Activated CD4-positive, alpha-beta T cell treated with anti-CD3 and anti-CD28 coated beads for 24 hours (primary cell): ENCODE measurements at places on chromosomes 2 and 18.

DNA sequence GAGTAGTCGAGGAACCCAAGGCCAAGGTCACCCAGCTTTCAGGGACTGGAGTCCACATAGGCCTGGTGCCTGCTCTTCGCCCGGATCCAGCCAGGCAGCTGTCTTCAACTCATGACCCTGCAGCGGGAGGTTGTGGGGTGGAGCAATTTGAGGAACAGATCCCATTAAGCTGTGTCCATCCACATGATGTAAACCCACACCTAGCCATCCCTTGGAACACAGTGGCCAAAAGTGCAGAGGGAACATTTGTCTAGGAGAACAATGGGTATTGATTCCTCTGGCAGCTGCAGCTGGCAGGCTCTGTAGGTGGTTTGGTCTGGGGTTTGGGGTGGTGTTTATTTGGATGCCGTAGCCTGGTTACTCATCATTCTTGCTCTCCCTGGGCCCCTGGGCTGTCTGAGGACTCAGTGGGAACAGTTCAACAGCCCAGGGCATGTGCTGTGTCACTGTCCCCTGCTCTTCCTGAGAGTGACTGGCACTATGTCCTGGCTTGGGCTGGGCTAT lies 99.4 kb downstream of the TFCP2L1 start:
- DNase-seq, result no peak

DNA sequence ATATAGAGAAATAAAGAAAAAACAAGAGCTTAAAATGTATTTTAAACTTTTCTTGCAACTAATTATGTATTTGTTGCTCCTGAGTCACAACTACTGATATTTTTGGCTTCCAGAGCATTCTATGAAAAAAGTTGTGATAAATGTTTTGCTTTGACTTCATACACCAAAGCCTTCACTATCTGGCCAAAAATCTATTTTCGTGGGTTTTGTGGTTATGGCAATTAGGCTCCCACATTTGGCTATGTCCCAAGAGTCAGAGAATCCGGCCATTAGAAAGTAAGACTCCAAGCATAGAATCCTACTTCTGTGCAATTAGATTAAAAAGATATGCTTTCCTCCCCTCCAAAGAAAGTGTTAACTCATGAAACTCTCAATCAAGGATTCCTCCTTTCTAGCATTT lies 1456.1 kb upstream of the ACVR2A start:
- DNase-seq, result no peak

- no peak for DNase-seq
Measured at GRCh38 chr2:10234409-10235094, 68.2 kb upstream of the HPCAL1 start.

DNA sequence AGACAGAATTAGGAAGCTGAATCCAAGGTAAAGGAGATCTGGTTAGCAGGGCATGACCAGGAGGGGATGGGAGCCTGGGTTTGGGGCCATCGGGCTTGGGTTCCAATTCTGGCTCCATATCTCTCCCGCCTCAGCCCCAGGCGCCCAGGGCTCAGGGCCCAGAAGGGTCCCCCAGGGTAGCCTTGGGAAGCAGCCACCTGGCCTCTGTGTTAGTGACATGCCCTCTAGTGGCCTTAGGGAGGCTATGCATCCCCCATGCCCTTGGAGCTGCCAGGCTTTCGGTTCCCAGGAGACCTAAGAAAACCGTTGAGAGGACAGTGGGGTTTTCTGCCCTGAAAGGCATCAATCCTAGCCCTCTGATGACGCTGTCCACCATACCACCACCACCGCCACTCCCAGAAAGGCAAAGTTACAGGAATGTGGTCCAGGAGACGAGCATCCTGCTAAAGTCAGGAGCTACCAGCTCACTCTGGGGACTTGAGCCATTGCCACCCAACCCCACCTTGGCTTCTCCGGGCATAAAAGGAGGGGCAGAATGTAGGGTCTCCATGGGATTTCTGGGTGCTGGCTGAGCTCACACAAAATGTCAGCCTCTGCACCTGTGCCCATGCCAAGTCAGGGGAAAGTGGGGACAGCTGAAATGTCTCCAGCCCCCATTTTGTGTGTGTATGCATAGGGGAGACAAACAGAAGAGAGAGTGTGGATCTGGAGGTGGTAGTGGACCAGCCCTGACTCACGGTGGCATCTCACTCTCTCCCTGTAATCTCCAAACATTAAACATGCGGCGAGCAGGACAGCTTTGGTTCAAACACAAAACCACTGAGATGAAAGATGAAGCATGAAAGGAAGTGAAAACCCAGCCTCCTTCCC lies 56.5 kb downstream of the EMX1 start:
- DNase-seq, result peak; percentile 8

GRCh38 chr18:63994783-63995399 lies 25.0 kb downstream of the SERPINB8 start:
- DNase-seq, result peak; percentile 18

- no peak for DNase-seq
Measured at GRCh38 chr2:86441392-86441881, 266 bp downstream of the KDM3A start.

GRCh38 chr2:236773206-236773605 lies 203.6 kb downstream of the ACKR3 start:
- no peak for DNase-seq

DNA sequence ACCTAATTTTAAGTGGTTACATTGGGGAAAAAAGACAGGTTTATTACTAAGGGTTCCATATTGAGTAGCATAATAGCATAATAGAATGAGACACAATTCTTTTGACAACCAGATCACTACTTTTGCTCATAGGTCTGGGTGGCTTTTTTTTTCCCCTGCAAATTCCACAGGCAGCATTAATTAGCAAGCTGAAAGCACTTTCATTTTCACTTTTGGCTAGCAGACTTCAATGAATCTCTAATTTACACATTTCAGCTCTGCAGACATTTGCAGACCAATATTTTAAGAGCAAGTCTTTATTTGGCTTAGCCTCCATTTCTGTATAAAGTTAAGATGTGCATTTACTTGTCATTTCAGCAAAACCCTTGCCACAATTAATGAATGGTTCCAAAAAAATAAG lies 185.5 kb downstream of the NOL4 start:
- DNase-seq, result no peak

- DNase-seq, result no peak
Measured at GRCh38 chr18:80034852-80035406, 695 bp downstream of the RBFA start.

- no peak for DNase-seq
Measured at GRCh38 chr2:157312866-157313486, 12.6 kb downstream of the ERMN start.

- DNase-seq, result no peak
Measured at GRCh38 chr2:219521066-219521880, 7.0 kb downstream of the ASIC4 start.

DNA sequence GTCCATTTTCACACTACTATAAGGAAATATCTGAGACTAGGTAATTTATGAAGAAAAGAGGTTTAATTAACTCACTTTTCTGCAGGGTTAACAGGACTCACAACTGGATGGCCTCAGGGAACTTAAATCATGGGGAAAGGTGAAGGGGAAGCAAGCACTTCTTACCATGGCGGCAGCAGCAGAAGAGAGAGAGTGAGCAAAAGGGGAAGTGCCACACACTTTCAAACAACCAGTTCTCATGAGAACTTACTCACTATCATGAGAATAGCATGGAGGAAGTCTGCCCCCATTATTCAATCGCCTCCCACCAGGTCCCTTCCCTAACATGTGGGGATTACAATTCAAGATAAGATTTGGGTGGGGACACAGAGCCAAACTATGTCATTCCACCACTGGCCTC lies 55.1 kb upstream of the NETO1 start:
- DNase-seq, result no peak

DNA sequence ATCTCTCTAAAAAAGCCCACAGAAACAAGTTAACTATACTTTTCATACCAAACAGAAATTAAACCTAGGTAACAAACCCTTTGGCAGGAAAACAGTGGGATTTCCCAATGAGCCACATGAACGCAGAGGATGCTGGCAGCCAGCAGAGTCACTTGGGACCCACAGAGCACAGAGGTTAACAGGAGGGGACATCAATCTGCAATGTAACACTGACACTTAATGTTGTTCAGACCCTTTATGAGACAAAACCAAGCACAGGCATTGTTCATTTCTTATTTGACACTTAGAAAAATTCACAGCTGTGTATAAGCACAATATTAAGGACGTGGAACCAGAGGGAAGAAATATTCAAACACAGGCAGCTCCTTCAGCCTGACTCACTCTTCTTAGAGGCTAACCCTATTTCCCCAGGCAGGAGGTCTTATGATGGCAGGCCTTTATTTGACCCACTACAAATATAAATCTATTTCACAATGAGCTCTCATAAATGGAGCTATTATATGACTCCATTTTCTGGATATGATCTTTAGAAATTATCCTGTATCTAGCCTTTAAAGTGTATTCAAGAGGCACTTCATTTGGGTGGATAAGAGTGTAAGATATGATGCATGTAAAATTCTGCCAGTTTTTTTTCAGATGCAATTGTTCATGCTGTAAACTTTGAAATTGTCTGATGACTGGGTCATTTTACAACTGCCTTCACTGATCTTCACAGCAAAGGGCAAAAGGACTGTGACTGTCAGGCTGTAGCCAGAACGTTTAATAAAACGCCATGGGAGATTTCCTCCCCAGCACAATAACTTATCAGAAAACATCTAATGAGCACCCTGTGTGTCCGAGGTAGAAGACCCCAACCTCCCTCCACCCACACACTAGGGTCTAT lies 132.8 kb upstream of the SATB2 start:
- DNase-seq, result no peak

GRCh38 chr2:175887776-175888175 lies 114.3 kb downstream of the LNPK start:
- no peak for DNase-seq

DNA sequence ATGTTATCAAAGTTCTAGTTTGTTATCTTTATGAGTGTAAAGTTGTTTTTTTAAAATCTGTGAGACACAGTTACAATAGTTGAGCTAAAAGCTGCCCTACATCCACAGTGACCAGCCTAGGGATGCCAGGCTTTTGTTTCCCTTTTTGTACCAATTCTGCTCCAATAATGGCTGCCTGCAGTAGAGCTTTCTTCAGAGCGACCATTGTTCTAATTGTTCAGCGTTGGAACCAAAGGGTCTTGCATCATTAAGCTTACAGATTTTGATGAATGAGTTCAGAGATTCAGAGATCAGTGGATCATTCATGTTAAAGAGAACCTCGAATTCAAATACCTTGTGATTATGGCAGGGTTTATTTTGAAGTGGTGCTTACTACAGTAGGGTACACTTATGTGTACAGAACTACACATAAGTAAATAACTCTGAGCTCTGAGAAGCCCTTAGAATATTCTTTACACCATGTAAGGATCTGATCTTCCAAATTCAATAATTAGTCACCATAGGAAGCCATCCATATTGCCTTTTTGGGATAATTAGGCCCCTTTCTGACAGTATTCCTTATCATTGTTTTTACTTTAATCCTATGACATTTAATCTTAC lies 157.9 kb downstream of the MYO1B start:
- no peak for DNase-seq

DNA sequence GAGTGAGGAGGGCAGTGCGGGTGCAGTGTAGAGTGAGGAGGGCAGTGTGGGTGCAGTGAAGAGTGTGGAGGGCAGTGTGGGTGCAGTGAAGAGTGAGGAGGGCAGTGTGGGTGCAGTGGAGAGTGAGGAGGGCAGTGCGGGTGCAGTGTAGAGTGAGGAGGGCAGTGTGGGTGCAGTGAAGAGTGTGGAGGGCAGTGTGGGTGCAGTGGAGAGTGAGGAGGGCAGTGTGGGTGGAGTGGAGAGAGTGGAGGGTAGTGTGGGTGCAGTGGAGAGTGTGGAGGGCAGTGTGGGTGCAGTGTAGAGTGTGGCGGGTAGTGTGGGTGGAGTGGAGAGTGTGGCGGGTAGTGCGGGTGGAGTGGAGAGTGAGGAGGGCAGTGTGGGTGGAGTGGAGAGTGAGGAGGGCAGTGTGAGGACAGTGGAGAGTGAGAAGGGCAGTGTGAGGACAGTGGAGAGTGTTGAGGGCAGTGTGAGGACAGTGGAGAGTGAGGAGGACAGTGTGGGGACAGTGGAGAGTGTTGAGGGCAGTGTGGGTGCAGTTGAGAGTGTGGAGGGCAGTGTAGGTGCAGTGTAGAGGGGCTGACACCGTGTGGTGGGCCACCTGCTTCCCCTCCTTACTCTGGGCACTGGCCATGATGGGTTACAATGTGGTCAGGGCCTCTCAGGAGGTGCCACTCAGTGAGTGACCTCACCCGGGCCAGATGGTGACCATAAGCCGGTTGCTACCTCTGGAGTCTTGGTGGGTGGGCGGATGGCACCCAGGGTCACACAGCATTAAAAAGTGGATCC lies 28.5 kb downstream of the INPP4A start:
- DNase-seq, result no peak

- DNase-seq, result no peak
Measured at GRCh38 chr2:119897736-119898395, 115.0 kb upstream of the EPB41L5 start.

DNA sequence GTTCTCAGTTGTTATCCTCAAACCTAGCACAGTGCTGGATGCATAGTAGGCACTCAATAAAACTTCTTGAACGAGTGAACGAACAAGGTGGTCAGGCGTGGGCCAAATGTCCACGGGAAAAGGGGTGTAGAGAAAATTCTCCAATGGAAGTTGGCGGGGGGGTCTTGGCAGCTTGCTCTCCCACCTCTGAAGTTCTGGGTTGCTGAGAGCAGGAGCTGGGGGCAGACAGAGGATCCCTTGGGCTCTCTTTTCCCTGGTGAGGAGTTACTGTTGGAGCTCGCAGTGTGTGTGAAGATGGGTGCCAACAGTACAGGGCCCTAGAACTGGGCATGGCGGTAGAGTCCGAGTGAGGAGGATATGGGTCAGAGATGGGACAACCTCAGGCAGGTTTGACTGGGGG lies 2.3 kb upstream of the CRYBA2 start:
- no peak for DNase-seq

DNA sequence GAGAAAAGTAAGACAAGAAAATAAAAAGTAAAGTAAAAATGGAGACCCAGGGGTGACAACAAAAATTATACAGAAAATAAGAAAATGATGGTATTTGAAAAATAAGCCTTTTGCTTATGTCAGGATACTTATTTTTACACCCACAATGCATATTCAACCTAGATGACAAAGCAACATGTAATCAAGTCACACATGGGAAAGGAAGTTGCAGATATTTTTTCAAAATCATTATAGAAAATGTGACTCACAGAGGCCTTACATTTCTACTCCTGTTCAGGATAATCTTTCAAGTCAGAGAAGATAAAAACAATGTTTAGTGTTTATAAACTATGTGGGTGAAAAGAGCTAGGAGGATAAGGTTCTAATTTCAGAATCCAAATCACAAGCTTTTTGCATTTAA lies 275.3 kb upstream of the UBE2E3 start:
- no peak for DNase-seq

- no peak for DNase-seq
Measured at GRCh38 chr2:29650631-29651097, 270.7 kb downstream of the ALK start.

GRCh38 chr2:232388324-232388891 lies 9.9 kb downstream of the ALPP start:
- no peak for DNase-seq

DNA sequence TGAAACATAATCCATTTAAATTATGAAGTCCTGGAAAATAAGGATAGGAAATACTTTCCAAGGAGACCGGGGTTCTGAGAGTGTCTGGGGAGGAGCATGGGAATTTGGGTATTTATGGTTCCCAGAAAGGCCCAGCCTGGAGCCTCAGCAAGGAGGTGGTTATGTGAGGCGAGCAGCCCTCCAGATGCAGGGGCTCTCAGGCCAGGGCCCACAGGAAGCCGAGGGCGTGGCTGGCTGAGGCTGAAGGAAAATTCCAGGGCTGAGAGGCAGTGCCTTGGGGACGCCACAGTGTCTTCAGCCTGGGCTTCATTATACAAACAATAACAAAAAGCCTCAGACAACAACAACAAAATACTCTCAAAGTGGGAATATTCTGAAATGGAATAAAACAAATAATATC lies 86.9 kb upstream of the SERPINE2 start:
- DNase-seq, result no peak

GRCh38 chr2:221807706-221808105 lies 235.6 kb upstream of the EPHA4 start:
- DNase-seq, result no peak
